ENCODE measurements at places on chromosomes 6 and 20.

DNA sequence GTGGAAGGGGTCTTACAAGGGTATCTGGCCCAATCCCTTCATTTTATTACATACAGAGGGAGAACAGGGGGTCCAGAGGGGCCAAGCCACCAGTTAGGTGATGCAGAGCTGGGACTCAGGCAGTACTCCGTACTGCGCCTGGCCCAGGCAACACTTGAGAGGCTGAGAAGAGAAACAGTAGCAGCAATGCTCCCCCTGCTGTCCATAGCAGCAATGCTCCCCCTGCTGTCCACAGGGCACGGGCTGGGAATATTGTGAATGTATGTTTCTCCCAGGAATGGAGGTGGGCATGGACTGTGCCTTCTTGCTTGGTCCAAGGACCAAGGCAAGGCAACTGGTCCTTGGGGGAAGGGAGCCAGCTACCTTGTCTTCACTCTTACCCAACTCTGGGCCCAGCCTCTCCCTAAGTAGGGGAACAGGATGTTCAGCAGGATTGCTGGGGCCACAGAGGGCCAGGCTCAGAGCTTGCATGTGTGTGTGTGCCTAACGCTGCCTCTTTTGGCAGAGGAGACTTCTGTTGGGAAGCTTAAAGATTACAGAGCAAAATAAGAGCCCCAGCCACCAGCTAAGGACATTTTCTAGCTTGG lies 14.8 kb upstream of the FAM83C start:
- DNase-seq, result peak; percentile 83

- DNase-seq, result no peak
Observed at GRCh38 chr6:26502165-26502564, 2.1 kb downstream of the BTN1A1 start.

GRCh38 chr20:44457016-44457415 lies 18.7 kb upstream of the TTPAL start:
- no peak for DNase-seq

DNA sequence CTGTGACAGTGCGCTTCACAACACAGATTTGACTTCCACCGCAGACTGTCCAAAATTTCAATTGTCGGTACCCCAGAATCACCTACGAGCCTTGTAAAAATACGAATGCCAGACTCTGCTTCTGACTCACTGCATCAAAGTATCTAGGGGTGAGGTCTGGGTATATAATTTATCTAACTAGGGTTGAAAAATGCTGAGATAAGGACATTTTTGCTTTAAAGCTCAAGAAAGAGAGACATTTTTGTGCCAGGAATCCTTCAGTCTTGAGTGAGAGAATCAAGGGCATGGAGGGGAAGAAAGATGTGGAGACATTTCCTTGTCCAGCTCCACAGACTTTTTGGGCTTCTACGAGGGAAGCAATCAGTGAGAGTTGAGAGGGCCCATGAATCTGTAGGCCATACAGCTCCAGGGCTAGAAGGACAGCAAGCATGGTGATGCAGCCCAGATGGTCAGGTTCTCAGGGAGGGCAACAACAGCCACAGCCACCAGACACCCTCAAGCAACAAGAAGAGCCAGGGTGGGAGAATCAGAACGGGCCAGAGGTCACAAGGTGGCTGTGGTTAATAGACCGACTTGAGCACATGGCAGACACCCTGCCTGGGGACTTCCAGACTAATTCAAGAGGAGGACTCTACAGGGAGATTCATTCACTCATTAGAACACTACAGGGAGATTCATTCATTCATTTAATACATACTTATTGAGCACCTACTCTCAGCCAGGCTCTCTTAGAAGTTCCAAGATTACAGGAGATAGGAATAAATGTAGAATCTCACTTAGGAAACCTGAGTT lies 211.1 kb upstream of the PRDM1 start:
- no peak for DNase-seq

GRCh38 chr6:4348462-4349112 lies 213.2 kb upstream of the ECI2 start:
- DNase-seq, result no peak

DNA sequence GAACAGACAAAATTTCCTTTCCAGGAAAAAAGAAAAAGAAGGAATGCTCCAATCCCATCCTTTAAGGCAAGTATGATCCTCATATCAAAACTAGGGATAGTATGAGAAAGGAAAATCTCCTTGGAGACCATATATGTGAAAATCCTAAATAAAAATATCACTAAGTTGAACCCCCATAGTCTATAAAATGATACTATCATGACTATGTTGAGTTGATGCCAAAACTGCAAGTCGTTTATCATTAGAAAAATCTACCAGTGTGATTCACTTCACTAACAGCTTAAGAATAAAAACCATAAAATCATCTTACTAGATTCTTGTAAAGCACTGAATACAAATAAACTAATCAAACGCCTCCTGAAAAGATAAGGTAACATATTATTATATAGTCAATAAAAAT lies 76.6 kb upstream of the STXBP5 start:
- no peak for DNase-seq

- no peak for DNase-seq
Observed at GRCh38 chr20:53013847-53014246, 41.7 kb downstream of the TSHZ2 start.

DNA sequence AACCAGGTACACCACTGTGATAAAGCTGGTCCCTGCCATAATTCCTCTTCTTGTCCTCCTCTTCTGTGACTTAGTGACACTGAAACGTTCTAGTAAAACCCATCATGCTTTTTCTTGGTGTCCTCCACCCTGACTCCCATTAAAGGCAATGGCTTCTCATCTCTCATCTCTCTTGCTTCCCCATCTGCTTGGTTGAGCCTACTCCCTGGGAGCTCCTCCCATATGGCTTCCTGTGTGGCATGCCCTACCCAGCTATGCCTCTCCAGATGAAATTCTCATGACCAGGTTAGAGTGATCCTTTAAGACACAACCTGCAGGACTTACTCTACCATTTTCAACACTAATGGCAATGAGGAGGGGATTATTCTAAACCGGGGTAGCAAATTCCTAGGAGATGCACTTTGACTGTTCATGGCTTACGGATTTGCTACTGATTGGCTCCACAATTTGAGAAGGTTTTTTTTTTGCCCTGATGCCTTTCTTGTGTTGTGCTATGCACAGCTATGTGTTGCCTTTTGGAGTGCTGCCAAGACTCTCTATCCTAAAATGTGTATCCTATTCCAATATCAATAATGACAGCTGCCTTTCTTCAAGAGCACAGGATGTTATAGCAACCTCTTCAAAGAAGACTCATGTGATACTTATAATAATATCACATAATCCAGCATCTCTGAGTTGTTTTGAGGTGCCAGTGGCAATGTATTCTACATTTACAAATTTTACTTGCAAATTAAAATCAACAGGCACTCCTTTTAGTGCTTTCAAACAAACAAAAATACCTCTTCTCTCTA lies 6.1 kb downstream of the SIRPG start:
- no peak for DNase-seq

- no peak for DNase-seq
Observed at GRCh38 chr6:56343295-56343694, 95.9 kb upstream of the COL21A1 start.

- no peak for DNase-seq
Observed at GRCh38 chr20:60063739-60064380, 105.6 kb downstream of the CDH26 start.

GRCh38 chr6:1868561-1869261 lies 259.0 kb downstream of the FOXC1 start:
- no peak for DNase-seq

- DNase-seq, result no peak
Observed at GRCh38 chr20:25744261-25744660, 47.6 kb upstream of the ZNF337 start.

DNA sequence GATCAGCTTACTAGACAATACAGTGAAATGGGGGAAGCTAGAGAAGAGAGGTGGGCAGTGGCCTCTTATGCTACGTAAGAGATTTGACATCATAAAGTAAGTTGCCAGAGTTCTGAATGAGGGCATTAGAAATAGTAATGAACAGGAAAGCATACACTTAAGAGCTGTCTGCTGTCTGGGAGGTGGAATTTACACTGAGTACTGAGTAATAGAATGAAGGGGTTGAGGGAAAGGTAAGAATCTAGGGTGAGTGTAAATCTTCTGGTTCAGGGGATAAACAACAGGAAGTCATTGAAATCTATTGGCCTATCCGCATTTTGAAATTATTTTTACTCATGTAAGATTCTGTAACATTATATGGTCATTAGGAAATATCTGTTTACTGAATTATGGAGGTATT lies 35.8 kb downstream of the HLA-DMB start:
- DNase-seq, result no peak

DNA sequence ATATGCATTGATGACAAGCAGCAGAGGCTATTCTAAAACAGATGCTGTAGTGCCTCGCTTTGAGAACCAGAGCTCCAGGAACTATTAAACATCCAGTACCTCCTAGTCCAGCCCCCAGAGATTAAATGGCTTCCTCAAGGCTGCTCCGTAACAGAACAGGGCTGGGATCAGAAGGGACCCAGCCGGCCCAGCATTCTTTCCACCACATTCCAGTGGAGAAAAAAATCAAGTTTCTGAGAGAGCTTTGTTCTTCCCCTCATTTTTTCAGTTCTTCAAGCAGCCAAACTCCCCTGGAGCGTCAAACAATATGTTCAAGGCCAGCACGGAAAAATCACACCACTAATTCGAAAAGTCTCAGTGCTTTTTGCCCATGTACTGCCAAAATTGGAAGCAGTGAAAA lies 5.8 kb upstream of the STMND1 start:
- no peak for DNase-seq

DNA sequence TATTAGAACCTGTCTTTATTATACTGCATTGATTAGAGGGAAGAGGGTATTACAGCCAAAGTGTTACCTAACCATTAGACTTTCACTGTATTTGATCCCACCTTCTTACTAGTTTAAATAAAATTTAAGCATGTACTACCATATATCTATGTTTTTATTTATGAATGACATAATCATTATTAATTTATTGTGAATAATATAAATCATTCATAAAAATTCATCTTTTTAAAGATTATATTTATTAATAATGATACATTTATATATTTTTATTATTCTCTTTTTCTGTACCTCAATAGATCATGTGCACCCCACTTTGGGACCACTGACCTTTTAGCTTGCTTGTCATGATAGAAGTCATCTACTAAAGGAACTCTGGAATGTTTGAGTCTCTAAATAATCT lies 223.5 kb upstream of the MARCKS start:
- DNase-seq, result no peak

GRCh38 chr6:167407239-167408064 lies 82.6 kb downstream of the TTLL2 start:
- DNase-seq, result no peak

GRCh38 chr6:105318660-105319059 lies 84.2 kb downstream of the PREP start:
- DNase-seq, result peak; percentile 50

- peak; percentile 58 for DNase-seq
Observed at GRCh38 chr6:128491100-128491581, 29.3 kb downstream of the PTPRK start.

DNA sequence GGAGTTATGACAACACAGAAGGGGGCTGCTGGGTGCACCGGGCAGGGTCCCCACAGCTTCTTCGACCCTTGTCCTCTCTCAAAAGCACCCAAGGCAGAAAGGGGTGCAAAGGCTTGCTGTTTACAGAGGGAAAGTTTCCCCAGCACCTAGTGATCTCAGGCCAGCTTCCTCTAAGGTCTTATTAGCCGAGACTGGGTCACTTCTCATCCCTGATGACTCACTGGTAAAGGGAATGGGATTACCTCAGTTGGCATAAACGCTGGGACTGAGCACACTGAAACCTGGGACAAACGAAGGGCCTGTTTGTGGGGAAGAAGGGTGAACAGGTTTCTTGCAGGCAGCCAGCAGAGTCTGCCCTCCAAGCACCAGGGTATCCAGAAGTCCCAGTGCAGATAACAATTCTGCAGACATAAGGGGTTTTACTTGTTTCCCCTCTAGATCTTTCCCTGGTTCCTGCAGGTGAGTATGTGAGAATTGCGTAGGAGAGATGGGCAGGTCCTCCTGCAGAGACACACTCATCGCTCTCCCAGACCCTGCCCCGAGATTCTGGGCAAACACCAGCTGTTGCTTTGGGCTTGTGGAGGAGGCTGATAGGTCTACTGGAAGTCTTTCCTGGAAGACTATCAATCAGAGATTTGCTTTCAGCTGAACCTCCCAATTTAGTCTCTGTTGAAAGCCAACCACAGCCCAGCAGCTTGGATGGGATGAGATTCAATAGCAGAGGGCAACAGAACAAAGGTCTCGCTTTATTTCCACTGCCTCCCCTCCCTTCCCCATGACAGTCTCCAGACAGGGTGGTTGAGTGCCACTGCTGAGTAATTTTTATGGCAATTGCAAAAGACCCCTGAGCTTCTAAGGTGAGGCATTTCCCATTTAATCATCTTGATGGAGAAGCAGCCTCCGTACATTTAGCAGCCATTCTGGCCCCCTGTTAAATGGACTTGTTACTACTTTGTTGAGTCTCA lies 25.7 kb downstream of the KCNG1 start:
- DNase-seq, result no peak

- DNase-seq, result no peak
Observed at GRCh38 chr6:90466154-90466940, 120.5 kb downstream of the MAP3K7 start.

DNA sequence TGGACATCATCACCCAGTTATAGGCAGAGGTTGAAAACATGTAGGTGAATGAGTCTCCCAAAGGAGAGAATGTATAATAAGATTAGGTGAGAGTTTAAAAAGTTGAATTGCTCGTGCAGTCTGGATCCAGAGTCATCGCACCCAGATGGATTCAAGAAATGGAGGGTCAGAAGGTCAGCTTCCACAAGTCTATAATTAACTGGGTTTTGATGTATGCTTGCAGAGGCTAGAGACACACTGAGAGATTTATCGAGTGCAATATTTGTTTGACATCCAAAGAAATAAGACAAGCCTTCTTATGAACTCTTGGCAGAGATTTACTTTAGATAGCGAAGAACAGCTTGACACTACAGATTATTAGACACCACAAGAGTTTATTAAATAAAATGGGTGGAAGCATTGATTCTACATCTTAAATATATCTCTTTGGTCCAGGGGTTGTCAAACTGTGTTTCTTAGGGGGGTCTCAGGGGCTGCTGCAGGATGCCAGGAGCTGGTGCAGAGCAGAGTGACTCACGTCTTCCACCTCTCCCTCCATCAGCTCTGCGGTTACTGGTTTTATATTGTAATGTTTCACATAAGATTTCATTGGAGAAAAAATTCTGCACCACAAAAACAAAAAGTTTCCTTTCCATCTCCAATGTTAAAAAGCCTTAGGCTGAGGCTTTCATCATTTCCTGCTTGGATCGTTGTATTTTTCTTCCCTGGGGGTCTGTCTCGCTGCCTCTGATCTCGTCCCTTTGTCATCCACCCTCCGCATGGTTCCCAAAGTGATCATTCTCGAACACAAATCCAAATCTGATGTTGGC lies 176.2 kb upstream of the AHI1 start:
- DNase-seq, result peak; percentile 35

- DNase-seq, result no peak
Observed at GRCh38 chr6:160111806-160112205, 9.8 kb upstream of the SLC22A1 start.

DNA sequence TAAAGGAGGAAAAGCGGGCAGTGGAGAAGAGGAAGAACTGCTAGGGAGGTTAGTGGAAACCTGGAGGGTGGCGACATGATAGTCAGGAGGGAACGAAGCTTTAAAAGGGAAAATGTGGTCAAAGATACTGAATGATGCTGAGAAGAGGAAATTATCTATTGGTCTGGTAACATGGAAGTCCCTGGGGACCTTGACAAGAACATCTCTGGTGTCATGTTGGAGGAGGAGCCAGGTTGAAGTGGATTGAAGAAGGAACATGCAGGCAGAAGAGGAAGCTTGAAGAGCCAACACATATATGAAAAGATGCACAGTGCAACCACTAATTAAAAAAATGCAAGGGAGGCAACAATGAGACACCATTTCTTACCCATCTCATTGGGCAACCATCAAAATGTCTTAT lies 251.9 kb upstream of the RNF24 start:
- no peak for DNase-seq

- no peak for DNase-seq
Observed at GRCh38 chr6:103522045-103522444, 1337.7 kb downstream of the HACE1 start.
